ENCODE measurements at places on chromosomes 7 and 10.

DNA sequence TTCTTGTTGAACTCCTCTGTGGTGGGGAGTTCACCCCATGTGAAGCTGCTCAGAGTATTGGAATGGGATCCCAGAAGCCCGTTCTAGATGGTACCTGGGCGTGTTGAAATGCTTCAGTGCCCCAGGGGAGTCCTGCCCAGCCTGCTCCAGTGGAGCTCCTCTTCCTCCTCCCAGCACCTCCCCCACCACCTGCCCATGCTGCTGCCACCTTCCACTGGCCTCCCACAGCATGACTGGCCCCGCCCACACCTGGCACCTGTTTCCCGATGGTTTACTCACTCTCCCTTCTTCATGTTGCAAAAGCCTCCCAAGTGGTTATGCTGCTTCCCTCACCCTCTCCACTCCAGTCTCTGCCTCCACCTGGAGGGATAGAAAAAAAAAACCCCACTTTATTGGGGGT, 32.2 kb upstream of the PCBD1 start:
- DNase-seq, result no peak

- no peak for DNase-seq
Measured at GRCh38 chr10:14839305-14839695, 1.2 kb downstream of the HSPA14 start.

GRCh38 chr10:84837877-84838276, 509.5 kb downstream of the CCSER2 start:
- no peak for DNase-seq

- DNase-seq, result no peak
Measured at GRCh38 chr7:148107443-148108127, 483.0 kb upstream of the C7orf33 start.

DNA sequence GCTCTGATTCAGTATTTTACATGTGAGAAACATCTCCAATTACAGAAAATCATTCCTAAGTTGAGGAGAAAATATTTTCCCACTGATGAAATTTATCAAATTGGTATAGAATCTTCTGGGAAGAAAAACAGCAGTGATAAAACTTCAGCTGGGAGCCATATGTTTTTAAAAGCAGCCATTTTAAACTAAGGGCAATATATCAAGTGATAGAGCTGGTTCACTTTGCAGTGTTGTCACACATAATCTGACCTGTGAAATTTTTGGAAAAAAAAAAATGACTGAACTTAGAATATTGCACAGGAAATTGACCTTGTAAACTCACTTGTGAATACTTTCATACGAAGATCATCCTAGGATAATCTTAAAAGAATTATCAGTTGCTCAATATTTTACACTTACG, 10.5 kb upstream of the EZH2 start:
- no peak for DNase-seq

DNA sequence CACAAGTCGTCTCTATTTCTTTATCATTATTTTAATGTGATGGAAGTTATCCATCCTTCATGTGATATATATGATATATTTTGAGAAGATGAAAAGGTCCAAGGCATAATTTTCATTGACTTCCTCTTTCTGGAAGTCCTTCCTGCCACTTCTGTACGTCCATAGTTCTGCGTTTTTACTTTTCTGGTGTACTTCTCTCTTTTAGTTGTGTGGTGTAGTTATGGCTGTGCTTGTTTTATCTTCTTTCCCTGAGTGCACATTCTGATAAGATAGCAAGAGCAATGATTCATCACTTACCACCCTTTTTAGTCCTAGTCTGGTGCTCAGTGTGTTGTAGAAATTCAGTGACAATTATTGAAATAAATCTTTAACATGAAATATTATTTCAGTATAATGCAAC, 231.3 kb upstream of the FERD3L start:
- no peak for DNase-seq

DNA sequence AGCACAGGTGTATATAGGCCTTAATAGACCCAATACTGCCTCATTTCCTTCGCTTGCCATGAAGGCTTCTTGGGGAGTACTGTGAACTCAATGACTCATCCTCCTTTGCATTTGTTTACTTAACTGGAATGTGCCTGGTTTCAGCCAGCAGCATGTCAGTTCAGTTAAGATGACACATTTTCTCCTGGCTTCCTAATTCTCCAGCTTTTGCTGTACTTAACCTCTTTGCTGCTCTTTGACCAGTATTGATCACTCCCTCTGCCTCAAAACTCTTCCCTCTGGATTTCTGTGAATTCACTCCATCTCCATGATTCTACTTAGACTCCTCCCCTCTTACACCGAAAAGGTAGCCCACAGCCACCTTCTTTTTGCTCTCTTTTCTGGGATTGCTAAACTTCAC, 135.7 kb downstream of the MAGI2 start:
- DNase-seq, result no peak
